ENCODE measurements at places on chromosomes 12 and 14.

DNA sequence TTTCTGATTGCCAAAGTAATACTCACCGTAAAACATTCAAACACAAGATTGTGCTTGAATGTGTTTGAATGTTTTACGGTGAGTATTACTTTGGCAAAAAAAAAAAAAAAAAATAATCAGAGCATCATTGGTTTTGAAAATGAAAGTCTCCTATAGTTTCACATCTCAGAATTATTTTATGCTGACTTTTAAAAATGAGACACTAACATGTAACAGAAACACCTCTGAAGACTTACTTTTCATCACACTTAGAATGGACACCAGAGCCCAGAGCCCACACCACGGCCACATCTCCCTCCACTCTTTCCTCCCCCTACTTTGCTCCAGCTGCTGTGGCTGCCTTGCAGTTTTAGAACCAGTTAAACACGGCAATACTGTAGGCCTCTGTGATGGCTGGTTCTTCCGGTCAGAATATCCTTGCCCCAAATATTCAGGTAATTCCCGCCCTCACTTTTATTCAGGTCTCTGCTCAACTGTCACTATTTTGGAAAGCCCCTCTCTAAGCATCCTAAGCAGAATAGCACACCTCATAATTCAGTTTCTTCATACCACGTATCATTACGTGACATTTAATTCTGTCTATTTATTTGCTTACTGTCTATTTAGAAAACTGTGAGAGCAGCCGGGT, 138.9 kb upstream of the MAX start:
- peak; percentile 11 for DNase-seq

DNA sequence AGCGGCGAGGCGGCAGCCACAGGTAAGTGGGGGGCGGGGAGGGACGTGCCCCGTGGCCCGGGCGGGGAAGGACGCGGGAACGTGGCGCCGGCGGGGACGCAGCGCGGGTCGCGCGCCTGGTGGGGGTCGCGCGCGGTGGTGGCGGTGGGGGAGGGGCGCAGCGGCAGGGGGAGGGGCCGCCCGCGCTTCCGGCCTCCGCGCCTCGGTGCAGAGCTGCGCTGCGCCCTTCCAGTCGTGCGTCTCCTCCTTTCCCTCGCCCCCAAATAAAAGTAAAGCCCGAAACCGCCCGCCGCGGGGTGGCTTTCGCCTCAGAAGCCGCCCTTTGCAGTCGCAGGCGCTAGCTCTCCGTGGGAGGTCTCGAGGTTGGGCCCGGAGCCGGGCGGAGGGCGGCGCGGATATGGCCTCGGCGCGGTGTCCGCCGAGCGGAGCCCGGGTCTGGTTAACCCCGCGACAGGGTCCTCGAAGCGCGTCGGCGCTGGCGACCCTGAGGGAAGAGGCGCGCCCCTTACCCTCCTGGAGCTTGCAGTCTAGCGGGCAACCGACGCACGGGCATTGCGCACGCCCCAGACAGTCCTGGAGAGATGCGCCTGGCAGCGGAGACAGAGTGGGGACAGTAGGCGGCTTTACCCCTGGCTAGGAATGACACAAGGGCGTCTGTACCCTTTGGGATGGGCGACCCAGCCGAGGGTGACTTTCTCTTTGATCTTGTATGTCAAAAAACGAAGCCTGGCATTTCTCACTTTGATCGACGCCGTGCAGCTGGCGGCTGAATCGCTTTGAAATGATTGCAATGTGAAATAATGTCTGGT, 589 bp downstream of the ATF1 start:
- peak; percentile 69 for DNase-seq

DNA sequence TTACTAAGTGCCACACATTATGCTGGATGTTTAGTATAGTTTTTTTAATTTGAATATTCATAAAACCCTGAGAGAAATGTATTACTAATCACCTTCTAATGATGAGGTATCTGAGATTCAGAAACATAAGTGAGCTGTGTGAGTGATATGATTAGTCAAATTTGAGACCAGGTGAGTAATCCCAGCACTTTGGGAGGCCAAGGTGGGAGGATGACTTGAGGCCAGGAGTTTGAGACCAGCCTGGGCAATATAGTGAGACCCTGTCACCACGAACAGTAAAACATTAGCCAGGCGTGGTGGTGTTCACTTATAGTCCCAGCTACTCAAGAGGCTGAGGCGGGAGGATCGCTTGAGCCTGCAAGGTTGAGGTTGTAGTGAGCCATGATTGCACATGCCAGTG, 438.4 kb downstream of the RAD51B start:
- DNase-seq: no peak

DNA sequence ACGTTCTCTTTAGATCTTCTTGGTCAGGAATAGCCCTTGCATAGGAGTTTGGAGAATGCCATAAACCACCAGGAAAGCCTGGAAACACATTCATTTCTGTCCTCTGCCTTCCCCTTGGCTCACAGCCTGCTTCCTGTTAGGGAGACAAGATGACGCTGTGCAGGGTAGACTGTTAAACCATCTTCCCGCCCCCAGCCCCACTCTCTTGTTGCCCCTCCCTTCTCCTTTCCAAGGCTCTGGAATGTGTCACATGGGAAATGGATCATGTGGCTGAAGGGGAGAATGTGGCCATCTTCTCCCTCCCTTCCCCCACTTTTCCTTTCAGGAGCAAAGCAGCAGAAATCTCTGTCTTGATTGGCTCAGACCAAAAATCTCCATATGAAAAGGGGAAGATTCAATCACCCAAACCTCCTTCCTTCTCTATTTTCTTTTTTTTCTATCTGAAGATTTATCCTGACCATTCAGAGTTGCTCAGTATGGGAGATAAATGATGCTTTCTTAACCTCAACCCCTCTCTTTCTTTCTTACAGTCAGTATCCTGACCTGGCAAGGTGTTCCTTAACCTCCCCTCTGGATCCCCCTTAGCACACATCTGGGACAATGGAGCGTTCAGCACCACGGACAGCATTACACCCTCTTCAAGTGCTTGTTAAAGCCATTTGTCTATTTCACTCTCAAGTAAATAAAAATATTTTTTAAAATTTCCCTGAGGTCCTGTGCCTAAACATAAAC, 11.4 kb downstream of the GPR19 start:
- no peak for DNase-seq

DNA sequence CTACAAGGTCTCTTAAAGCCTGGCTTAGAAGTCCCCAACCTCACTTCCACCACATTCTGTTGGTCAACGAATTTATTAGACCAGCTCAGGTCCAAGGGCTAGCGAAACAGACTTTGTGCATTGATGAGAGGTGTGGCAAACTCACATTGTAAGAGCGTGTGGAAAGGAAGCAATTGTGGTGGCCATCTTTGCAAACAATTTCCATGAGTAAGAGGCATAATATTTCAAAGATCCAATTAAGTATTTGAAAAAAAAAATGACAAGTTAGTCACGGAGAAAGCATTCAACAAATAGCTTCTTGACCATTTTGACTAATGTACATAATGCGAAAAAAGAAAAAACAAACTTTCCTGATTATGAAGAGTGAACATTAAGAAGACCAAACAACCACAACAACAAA, 7.4 kb downstream of the NR1H4 start:
- no peak for DNase-seq

DNA sequence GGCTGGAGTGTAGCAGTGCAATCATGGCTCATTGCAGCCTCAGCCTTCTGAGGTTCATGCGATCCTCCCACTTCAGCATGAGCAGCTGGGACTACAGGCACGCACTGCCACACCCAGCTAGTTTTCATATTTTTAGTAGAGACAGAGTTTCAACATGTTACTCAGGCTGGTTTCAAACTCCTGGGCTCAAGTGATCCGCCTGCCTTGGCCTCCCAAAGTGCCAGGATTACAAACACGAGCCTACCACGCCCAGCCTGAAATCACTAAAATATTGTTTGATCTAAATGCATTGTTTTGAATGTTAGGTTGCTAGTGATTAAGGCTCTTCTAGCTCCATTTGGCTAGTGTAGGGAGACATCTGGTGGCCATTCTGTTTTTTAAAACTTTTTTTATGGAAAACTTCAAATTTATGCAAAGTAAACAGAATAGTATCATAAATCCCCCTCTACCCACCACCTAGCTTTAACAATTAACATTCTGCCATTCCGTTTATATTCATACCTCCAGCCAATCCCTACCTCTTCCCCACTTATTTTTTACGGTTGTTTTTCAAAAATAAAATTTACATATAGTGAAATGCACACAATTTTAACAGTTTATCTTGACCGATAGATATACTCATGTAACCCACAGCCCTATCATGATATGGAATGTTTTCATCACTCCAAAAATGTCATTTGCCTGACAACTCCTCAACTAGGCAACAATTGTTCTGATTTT, 37.8 kb downstream of the MYO1H start:
- DNase-seq: peak; percentile 46

DNA sequence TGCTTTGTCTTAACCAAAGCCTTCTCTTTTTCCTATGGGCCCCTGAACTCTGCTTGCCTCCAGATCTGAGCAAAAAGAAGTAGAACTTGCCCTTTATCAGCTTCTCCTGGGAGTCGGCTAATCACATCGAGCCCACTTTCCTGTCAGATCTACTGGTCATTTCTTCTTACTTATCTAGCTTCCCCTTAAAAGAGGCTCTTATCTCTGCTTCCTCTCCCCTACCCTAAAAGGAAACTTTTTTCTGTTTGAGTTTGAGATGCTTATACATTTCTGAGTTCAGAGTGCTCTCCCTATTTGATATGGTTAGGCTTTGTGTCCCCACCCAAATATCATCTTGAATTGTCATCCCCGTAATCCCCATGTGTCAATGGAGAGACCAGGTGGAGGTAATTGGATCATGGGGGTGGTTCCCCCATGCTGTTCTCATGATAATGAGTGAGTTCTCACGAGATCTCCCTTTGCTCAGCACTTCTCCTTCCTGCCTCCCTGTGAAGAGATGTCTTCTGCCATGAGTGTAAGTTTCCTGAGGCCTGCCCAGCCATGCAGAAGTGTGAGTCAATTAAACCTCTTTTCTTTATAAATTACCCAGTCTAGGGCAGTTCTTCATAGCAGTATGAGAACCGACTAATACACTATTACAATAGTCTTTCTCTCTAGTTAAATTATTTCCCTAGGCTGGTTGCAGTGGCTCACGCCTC, 114.7 kb upstream of the AMN1 start:
- DNase-seq: no peak

DNA sequence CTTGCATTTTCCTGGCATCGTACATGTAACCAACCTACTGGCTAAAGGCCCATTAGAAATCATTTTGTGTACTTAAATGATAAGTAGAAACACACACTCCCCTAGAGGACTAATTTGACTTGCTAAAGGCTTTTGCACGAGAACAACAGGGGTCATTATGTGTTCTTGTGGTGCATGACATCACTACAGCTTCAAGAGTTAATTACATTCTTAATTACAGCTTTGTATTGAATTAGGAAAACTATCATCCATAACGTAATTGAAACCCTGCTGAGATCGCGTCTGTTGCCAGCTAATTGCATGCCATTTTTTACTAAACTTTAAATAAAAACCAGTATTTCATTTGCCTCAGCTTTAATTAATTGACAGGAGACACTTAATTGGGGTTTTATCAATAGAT, 51.4 kb downstream of the TMEM132C start:
- no peak for DNase-seq

DNA sequence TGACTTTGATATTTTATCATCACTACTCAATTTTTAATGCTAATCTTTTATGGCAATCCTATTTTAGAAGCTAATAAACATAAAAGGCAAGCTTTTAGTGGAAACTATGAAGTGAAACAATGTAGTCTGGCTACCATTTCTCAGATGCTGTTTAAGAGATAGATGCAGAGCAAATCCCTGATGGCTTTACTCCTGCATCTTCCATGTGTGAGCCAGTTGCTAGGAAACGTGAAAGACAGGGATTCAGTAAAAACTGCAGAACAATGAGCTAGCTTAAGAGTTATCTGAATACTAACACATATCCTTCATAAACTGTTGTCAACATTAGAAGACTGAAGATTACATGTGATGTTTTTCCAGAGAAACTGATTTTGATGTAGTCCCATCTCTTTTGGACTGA, 112.6 kb downstream of the SLC2A13 start:
- no peak for DNase-seq

DNA sequence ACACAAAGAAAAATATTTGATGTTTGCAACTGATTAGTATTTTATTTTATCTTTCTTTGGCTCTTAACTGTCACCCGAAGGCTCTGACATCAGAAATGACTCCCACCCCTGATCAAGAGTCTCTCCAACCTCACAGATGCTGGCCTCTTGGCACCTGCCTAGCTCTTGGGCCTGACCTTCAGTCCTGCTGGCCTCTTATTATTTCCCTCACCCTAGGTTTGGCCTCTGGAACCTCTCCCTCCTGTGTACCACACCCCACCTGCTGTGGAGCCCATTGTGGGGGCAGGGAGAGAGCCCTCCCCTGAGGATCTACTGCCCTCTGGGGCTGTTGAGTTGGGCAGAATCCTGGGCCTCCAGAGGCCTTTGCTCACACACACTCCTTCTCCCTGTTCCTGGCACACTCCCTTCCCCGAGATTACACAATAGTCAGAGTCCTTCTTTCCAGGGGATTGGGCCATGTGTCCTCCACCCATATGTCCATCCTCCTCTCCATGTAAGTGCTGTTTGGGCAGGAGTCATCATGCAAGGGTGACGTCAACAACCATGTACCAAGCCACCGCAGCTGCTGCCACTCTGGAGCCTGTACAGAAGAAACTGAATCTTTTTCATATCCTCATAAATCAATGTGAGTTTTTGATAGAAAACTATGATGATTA, 124.3 kb downstream of the RASSF9 start:
- no peak for DNase-seq

GRCh38 chr12:11545484-11546330, 103.8 kb upstream of the ETV6 start:
- DNase-seq: peak; percentile 89

- DNase-seq: peak; percentile 57
Measured at GRCh38 chr12:51028126-51028812, 2.1 kb upstream of the SLC11A2 start.

DNA sequence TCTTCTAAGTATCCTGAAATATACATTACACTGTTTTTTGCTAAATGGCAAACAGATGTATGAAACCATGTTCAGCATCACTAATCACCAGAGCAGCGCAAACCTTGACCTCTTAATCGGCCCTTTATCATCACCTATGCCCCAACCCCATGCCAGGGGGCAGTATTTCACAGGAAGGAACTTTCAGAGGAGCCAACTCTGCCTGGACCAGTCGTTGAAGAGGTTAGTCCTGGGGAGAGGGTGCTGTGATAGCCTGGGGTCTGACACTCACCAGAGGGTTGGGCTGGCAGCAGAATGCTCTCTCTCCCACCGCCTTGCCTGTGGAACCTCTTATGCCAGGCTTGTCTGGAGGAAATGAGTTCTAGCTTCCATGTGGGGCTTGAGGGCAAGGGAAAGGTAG, 411.7 kb downstream of the TMEM117 start:
- no peak for DNase-seq

DNA sequence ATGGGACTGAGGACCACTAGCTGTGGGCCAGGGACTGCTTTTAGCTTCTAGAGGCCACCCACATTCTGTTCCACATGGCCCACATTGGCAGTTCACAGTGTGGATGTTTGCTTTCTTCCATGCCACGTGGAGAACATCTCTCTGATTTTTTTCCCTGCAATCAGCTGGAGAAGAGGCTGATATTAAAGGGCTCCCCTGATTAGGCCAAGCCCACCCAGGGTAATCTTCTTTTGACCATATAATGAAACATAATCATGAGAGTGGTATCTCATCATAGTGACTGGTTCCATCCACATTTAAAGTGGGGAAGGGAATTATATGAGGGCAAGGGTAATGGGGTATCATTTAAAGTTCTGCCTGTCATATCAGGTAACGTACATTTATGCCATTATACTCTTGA, 15.8 kb downstream of the DAAM1 start:
- DNase-seq: no peak

GRCh38 chr12:46686267-46686942, 139.4 kb downstream of the SLC38A4 start:
- no peak for DNase-seq

- peak; percentile 80 for DNase-seq
Measured at GRCh38 chr12:13196130-13196921, at the start of gene EMP1. Gene EMP1 (plus strand): TSS chr12:13196726. CDS start chr12:13211511, 14,785 bp downstream.

- no peak for DNase-seq
Measured at GRCh38 chr12:71725011-71725410, 29.7 kb upstream of the RAB21 start.
